Stimulated activated CD4-positive, alpha-beta T cell treated with anti-CD3 and anti-CD28 coated beads, Interleukin-4, amount 100 ng/mL, for 24 hours (primary cell): ENCODE measurements at places on chromosomes 1 and 21.

DNA sequence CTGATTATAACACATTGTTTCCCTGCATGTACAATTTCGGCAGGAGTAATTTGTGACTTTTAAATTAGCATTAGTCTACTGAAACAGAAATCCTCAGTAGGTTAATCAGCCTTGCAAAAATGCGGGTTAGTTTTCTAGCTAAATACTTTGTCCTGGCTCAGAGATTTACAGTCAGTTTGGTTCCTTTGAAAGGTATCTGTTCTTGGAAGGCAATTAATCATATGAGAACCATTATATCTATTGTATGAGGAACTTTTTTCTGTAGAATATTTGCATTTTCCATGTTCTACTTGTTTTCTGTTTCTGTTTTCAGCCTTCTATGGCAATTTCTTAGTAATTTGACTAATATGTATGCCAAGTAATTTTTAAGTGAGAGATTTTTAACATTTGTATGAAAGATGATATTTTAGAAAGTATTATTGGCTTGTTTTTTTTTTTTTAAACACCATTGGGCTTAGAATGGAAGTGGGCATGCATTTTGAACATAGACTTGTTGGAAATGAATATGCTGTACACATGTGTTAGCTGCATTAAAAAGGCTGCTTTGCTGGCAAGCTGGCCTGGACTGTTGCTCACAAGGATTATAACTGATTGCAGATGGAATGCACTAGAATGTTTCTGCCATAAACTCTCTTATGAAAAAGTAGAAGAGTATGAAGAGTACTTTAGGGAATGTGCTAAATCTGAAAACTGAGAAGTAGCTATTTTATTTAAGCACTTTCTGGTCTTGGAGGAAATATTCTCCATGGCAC lies 26.2 kb downstream of the KIF1B start:
- DNase-seq = no peak

GRCh38 chr21:38920631-38921398 lies 115.1 kb downstream of the ETS2 start:
- no peak for DNase-seq

- DNase-seq = no peak
Observed at GRCh38 chr21:15282665-15283064, 217.9 kb upstream of the NRIP1 start.

DNA sequence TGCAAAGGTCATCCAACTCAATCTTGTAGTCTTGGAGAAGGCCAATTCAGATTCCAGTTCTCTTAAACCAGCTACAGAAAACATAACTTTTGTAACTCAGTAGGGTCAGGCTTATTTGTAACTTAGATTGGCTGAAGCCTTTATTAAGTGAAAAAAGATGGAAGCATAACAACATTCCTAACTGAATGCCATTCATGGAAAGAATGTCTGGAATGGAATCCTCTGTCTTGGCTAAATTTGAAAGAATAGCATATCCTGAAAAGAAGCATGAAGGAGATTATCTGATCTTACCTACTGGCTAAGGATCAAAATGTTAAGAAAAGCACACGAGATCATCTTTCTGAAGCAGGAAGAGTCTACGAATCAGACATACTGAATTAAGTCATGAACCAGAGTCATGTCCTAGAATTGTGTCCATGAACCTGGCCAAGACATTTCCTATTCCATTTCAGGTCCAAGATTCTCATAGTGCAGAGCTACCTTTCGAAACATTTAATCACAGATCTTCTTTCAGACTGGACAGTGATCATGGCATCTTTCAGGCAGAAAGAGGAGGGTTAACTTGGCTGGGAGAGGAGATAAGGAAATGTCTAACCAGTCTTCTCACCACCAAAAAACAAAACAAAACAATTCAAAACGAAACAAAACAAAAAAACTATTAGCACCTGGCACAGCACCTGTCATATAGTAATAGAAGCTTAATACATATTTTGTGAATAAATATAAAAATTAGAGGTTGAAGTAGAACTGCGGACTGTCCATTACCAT lies 75.6 kb downstream of the XCL2 start:
- DNase-seq = no peak

- DNase-seq = no peak
Observed at GRCh38 chr1:40794974-40795715, 11.6 kb downstream of the KCNQ4 start.

DNA sequence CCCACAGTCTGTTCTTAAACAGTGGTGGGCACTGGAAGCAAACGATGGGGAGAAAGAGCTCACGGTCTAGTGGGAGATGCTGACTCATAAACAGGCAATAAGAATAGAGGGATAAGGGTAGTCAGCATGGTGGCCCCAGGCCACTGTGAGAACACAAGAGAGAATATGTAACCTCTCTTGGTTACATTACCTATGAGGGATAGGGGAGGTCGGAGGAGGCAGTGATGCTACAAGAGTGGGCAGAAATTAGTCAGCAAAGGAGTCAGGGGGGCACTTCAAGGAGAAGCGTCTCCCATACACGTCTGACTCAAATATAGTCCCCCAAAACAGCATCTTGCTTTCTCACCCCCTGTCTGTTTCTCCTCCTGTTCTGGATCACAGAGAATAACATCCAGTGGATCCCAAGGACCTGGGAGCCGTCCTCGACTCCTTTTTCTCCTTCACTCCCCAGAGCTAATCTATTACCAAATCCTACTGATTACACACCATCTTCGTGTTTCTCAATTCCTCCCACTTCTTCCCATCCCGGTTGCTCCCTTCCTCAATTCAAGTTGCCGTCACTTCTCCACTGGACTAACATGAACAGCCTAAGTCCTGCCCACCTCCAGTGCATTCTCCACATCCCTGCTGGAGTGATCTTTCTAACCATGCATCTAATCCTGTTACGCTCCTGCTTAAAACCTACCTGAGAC lies 2.1 kb downstream of the SLAMF8 start:
- DNase-seq = no peak

DNA sequence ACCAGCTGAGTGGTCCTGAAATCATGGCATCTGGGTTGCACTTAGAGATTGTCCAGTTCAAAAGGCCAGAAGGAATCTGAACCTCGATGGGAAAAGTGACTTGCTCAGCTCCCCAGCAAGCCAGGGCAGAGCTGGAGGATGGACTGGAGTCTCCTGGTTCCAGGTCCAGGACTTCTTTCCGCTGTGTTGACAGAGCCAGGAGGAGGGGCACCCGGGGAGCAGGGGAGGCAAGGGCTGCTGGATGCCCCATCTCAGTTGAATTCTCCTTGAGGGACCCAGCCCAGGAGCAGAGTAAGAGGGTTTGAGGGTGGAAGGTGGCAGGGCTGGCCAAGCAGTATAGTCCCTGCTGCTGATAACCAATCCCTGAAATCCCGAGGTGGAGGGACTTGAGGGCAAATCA lies 2.4 kb upstream of the ALPL start:
- no peak for DNase-seq

- DNase-seq = no peak
Observed at GRCh38 chr1:47196622-47197021, 6.8 kb upstream of the PDZK1IP1 start.

DNA sequence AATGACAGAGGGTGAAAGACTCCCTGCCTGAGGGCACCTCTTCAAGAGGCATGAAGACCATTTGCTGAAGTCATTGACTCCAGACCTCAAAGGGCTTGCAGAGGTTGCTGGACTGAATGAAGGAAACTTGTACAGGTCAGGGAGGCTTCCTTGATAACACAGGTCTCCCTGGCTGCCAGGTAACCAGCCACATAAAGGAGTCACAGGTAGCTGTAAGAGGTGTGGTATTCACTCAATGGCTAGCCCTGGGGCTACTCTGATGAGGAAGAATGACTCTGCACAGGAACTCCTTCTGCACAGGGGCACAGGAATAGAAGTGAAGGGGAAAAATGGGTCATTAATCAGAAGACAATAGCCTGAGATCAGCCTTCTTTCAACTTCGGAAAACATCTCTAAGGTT lies 187.5 kb downstream of the LMX1A start:
- no peak for DNase-seq

DNA sequence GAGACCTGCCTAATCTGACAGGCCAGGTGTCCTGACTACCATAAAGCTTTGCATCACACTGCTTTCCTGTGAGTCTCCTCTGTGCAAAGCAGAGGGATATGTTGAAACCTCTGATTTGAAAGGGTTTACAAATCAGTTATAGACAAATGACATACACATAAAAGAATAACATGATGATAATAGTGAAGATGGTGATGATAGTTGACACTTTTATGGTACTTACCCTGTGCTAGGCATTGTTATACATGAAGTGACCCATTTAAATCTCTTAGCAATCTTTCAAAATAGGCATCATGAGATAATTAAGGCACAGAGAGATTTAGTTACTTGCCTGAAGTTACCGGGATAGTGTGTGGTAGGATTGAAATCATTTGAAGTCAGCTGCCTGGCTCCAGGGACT lies 34.1 kb upstream of the PKN2 start:
- no peak for DNase-seq

DNA sequence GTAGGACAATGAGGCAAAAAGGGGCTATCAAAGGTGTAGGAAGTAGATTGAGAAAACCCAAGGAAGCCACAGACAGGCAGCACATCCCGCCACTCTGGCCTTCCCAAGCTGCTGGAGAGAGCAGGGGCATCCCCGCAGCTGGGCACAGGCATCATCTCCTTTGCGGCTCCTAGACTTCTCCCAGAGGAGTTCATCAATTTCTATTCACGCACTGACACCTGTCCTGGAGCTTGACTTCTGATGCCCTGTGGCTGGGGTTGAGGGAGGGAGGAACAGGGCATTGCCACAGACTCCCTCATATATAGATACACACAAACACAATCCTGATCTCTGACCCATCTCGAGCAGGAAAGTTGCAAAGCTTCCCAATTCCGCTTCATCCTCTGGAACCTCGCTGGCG lies 1.9 kb upstream of the TFAP2E start:
- no peak for DNase-seq

DNA sequence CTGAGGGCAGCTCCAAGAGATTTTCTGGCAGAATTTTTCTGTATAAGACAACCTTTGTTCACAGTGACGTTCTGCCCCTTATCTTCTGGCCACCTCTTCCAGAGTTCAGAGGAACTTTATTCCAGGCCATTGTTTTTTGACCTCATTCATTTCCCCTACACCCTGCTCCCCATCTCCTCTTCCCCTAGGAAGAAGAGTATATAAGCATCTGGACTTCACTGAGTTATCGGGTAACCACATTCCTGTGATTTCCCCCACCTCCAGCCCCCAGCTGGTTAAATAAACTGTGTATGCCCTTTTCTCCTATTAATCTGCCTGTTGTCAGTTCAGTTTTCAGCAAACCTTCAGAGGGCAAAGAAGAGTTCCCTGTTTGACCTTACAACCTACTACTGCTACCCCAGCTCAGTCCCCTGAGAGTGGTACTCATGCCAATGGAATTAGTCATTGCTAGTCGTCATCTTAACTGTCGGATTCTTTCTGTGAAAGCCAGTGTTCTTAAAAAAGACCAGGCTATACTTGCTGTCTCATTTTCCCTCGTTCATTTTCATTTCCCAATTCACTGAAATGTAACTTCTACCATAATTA lies 14.3 kb upstream of the ALG14 start:
- no peak for DNase-seq

DNA sequence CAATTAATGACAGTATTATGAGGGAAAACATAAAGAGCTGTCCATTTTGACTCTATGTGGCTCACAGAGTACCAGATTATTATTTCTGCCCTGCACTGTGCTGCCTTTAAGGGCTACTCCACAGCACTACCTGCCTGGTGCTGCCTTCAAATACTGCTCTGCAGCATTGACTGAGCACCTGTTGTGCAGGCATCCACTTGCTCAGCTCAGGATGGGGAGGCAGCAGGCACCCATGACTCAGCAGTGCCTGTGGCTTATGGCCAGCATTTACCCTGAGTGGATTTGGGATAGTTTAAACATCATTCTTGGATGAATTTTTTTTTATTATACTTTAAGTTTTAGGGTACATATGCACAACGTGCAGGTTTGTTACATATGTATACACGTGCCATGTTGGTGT lies 953 bp upstream of the KPRP start:
- DNase-seq = no peak

GRCh38 chr1:224805889-224806288 lies 123.6 kb upstream of the DNAH14 start:
- DNase-seq = no peak

DNA sequence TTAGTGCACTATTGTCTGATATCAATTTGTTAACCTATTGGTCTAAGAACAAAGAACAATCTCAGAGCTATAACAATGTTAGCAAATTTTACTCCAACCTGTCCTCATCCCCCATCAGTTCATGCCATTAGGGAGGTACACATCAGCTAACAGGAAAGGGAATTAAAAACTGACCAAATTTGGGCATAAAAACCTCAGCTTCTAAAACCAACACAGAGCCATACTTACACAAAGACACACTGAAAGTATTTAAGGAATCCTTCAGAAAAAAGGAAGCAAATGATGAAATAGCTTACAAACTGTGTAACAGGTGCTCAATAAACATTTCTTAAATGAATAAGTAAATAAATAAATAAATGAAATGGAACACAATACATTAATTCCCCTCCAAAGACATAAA lies 89.2 kb downstream of the TTLL7 start:
- DNase-seq = no peak

DNA sequence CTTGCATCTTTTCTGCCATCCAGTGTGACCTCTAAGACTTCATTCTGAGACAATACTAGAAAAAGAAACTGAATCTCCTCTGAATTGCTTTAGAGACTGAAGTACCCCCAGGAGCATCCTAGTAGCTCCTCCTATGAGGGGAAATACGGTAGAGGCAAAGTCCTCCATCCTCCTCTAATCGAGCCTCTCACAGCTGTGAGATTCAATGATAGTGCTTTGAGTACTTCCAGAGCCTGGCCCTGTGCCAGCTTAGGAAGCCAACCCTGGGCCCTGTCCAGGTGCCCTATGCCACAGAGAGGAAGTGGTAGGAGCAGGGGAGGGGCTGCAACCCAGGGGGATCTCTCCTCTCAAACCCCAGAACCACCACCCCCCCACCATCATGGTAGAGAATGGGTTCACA lies 10.7 kb downstream of the RORC start:
- DNase-seq = no peak

DNA sequence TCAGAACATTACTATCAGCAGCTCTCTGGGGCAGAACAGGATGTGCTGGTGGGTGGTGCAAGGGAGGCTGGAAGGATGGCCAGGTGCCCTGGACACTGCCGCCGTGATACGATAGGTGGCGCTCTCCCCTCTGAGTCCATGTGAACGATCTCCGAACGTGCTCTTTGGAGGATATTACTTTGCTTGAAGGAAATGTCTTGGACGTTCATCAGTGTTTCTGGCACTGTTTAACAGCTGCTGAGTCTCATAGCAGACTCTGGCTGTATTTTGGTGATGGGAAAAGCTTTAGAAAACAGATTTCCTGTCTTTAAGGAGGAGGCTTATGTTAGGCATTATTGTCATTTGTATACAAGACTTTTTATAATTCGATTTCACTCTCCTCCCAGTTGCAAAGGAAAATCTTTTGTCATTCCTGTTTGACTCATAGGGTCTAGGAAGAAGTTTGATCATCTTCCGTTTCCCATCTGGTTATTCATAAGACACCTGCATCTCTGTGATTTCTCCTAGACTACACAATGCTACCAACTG lies 386.2 kb upstream of the ADGRL2 start:
- no peak for DNase-seq
